Activated CD4-positive, alpha-beta memory T cell treated with anti-CD3 and anti-CD28 coated beads for 36 hours (primary cell): ENCODE measurements at places on chromosomes 2 and 18. TPM values are rescaled to one million over a fixed set of nuclear protein-coding genes. Genes with fewer than 3 reads are reported as not detected.

AQP12A gene
- total RNA-seq = not detected

GRCh38 chr2:31256611-31257382, 22.8 kb downstream of the EHD3 start:
- no peaks in the 10 kb centered on the region for H3K4me1 ChIP-seq
- DNase-seq = no peak
- H3K27me3 ChIP-seq = no peaks in the 10 kb centered on the region

DNA sequence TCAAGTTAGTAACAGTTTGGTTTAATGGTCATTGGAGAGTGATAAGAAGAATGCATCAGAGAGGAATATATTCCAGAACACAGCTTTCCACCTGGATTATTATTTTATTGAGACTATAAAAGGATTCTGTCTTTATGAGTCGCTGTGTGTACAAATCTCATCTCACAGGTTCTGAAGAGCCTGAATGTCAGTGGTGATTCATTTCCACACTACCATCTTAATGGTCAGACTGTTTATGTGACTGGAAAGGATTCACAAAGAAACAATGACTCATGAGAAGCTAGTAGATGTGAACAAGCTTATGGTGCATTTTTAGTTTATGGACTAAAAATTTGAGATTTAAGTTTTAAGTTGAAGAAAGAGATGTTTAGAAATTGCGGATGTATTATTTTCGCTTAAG, 685.4 kb upstream of the NRXN1 start:
- no peak overlapping the region for H3K4me3 ChIP-seq
- H3K27ac ChIP-seq = no peak overlapping the region
- H3K4me1 ChIP-seq = no peaks in the 10 kb centered on the region

PRSS56 gene
- not detected for total RNA-seq

DSG3 gene
- not detected for total RNA-seq

GRCh38 chr2:134197445-134197844, 56.4 kb upstream of the MGAT5 start:
- no peaks in the 10 kb centered on the region for H3K36me3 ChIP-seq
- DNase-seq = no peak
- peak overlapping the region; percentile 79 for H3K27ac ChIP-seq
- H3K4me1 ChIP-seq = peaks cover 79% of the 10 kb centered on the region

DNA sequence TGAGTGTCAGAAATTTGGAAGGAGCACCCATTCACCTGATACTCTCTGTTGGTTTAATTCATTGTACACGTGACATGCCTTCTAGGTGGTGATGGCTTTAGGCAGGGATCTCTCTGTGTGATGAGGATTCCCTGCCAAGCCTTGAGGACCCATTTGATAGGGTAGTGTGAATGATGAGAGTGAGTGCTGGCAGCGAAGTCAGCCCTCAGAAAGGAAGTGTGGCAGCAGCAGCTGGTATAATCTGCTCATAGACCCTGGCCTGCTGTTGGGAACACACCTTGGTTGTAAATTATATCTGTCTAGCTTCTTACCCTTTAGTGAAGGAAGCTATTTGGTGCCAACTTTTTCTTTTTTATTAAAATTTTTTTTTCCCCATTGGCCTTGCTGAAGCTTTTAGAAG, 164.5 kb downstream of the HAUS1 start:
- peaks cover 26% of the 10 kb centered on the region for H3K36me3 ChIP-seq
- H3K4me3 ChIP-seq = no peak overlapping the region
- H3K27ac ChIP-seq = peak overlapping the region; percentile 29
- peaks cover 34% of the 10 kb centered on the region for H3K4me1 ChIP-seq

MPP4 gene
- total RNA-seq = not detected

- no peaks in the 10 kb centered on the region for H3K36me3 ChIP-seq
- no peaks in the 10 kb centered on the region for H3K4me1 ChIP-seq
- no peak overlapping the region for H3K4me3 ChIP-seq
- no peak overlapping the region for H3K27ac ChIP-seq
- H3K27me3 ChIP-seq = peaks cover 7% of the 10 kb centered on the region
- no peak for DNase-seq
Observed at GRCh38 chr2:239459056-239459455, 58.2 kb upstream of the HDAC4 start.

GRCh38 chr2:25105336-25106085, 62.9 kb downstream of the POMC start:
- no peaks in the 10 kb centered on the region for H3K36me3 ChIP-seq
- peak; percentile 22 for DNase-seq
- peaks cover 3% of the 10 kb centered on the region for H3K27me3 ChIP-seq
- no peak overlapping the region for H3K27ac ChIP-seq
- H3K4me1 ChIP-seq = peaks cover 15% of the 10 kb centered on the region
- no peak overlapping the region for H3K4me3 ChIP-seq

DNA sequence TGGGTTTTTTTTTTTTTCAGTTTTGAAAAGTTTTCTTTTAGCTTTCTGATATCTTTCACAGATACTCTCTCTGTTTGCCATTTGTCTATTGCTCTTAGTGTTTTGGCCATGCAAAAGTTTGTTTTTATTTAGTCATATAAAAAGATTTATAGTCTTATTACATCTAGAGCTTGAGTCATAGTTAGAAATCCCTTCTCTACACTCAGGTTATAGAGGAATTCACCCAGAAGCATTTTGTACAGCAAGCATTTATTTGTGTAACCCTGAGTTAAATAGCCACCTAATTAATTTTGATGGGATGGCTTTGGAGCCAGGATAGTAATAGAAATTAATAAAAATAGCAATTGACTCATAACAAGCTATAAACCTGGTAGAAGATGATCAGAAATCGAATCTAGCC, 35.6 kb downstream of the ACTR2 start:
- H3K36me3 ChIP-seq = peaks cover 30% of the 10 kb centered on the region
- H3K27me3 ChIP-seq = no peaks in the 10 kb centered on the region
- H3K4me1 ChIP-seq = peaks cover 12% of the 10 kb centered on the region
- H3K4me3 ChIP-seq = no peak overlapping the region
- DNase-seq = no peak
- H3K27ac ChIP-seq = no peak overlapping the region

GRCh38 chr2:85853499-85854165, 35.2 kb downstream of the ST3GAL5 start:
- DNase-seq = peak; percentile 50
- peaks cover 15% of the 10 kb centered on the region for H3K36me3 ChIP-seq
- no peaks in the 10 kb centered on the region for H3K27me3 ChIP-seq
- peaks cover 66% of the 10 kb centered on the region for H3K4me1 ChIP-seq
- H3K4me3 ChIP-seq = peak overlapping the region; percentile 77
- H3K27ac ChIP-seq = peak overlapping the region; percentile 98
